ENCODE measurements at places on chromosomes 5 and 9.

GRCh38 chr9:129264388-129264787, 86.3 kb upstream of the IER5L start:
- no peak for DNase-seq

DNA sequence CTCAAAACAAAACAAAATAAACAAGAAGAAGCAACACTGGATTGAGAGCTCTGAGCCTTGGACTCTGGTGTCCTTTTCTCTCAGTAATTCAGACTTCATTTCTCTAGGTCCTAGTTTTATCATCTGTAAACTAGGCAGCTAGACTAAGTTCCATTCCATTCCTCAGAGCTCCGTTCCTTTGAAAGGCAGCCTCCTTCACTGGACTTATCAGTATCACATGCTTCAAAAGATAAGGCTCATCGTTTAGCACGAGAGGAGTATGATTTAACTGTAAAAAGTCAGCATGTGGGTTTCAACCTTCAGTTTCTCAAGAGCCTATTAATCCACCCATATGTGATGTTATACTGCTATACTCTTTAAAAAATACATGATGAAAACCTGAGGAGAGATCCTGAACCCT, 1.6 kb downstream of the ATP10B start:
- no peak for DNase-seq

DNA sequence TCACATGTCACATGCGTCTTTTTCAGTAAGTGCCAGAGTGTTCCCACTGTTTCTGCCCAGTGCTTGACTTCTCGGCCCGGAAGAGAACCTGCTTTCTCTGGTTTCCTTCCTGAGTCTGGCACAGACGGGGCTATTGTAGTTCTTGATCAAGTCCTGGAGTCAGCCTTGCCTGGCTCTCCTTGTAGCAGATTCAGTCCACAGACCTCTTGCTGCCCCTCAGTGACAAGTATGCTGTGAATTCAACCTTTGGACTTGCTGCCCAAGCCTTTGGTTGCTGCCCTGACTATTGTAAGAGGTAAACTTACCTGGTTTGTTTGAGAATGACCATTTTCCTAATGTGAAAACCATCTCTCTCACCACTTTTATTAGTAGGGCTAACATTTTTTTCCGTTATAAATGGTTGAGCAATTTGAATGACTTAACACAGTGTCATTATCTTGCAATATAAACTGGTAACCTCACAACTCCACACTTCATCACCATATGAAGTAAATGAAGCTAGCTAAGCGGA, 24.7 kb downstream of the ZBTB34 start:
- DNase-seq = no peak

DNA sequence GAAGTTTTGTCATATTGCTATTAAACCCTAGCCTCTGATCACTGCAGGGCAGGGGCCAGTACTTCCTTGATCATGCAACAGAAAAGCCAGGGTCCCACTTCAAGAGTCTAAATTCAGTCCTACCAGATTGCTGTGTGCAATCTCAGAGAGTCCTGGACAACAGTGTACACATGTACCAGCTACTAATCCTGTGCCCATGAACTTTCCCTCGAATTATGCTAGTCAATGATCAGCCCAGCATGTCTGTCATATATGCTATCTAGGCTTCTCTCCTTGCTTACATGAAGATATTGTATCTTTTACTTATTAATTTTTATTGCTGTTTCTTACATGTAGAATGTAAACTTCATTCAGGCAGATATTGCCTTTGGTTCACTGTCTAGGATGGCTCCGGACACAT, 367.0 kb downstream of the NTRK2 start:
- DNase-seq = no peak

DNA sequence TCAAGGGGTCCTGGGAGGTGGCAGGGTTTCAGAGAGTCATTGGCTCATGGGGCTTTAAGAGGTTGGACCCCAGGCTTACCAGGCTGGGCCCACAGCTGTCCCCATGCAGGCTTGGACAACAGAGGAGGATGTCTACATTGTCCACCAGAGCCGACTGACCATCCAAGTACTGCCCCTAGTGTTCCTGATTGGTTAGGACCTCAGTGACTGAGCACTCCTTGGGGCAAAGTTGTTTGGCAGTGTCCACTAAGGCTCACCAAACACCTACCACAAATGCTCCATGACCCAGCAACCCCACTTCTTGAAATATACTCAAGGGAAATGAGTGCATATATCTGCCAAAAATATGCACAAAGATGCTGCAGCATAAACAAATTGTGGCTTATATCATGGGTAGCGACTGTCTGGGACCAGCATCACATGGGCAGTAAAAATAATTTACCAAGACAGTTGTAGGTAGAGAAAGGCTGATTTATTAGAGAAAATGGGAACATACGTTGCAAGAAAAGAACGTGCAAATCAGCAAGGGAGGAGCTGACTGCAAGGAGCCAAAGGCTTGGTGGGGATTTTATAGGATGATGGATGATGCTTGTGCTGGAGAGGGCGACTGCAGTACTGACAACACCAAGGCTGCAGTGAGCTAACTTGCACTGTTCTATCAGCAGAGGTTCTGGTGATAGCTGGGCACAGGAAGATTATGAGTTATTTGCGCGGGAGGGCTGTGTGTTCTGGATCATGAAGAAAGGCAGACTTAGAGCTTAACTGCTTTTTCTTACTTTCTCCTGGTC, 265.2 kb downstream of the GADD45G start:
- DNase-seq = no peak

DNA sequence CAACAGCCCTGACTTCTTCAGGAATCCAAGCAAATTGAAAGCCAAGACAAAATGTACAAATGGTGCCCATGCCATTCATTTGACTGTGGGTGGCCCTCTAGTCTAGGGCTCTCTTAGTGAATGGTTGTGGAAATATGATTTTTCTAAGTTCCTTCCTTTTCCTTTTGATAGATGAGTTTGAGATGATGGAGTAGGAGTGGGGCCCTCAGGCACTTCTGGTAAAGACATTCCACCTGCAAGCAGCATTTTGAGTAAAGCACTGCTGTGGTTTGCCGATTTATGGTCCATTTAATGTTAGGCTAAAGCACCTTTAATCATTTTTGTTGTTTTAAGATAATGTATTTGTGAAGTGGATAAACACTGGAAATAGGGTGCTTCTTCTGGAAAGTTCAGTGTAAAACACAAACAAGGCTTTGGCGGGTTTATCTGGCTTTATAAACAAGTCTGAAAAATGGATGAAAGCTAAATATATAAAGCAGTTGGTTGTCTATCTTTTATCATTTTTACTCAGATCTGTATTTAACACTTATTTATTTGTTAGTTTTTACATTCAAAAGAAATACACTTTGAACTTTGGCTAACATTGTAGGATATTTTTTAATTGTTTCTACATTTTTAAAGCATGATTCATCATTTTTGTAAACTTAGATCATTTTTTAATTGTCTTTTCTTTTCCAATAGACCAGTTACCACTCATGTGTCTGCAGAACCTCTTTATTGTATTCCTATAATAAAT, 213.5 kb downstream of the PJA2 start:
- DNase-seq = no peak

DNA sequence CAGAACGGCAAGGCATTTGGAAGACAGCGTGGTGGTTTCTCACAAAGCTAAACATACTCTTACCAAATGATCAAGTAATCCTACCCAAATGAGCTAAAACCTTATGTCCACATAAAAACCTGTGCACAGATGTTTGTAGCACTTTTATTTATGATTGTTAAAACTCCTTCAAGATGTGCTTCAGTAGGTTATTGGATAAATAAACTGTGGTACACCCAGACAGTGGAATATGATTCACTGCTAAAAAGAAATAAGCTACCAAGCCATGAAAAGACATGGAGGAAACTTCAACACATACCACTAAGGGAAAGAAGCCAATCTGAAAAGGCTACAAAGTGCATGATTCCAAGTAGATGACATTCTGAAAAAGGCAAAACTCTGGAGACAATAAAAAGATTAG, 94.2 kb downstream of the FOXD1 start:
- DNase-seq = no peak

- DNase-seq = no peak
Measured at GRCh38 chr9:136928591-136928990, 15.9 kb downstream of the FBXW5 start.

GRCh38 chr9:77643871-77644270, 4.3 kb downstream of the GNA14 start:
- no peak for DNase-seq
